T-helper 2 cell (primary cell): ENCODE measurements at places on chromosomes 7 and 10.

GRCh38 chr7:14805105-14805719 lies 97.3 kb downstream of the DGKB start:
- no peak for DNase-seq

GRCh38 chr7:43390576-43390975 lies 192.3 kb upstream of the STK17A start:
- DNase-seq = no peak

DNA sequence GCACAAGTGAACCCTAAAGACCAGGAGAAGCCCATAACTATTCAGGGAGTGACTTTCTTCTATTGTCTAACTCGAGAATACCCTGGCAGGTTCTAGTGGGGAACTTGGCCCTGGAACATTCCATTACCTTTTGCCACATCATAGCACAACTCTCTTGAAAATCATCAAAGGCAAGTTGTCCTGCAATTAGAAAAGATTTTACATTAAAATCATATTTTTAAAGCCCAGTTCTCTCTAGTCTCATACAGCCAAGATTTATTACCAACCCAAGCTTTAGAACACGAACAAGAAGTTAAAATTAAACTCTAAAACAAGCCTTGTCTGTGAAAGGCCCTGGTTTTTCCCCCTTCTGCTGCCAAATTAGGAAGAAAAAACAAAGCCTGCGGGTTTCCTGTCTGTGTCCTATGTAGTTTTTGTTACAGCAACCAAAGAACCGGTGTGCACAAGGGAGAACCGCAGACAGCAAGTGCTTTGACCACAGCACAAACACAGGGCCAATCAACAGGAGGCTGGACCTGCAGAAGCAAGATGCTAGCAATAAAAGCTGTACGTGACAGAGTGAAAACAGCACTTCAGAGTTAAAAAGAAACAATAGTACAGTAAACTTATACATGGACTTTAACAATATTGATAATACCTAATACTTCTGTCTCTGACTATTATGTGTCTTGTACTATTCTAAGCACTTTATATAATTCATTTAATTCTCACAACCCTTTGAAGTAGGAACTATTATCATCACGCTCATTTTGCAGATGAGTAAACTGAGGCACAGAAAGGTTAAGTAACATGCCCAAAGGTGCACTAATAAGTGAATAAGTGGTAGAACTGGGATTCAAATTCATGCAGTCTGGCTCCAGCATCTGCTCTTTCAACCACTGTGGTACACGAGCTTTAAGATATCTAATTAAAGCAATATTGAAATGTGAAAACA lies 65.8 kb downstream of the STK17A start:
- DNase-seq = peak; percentile 96

- DNase-seq = no peak
These were observed 33.6 kb upstream of the DRGX start for GRCh38 chr10:49429458-49429857.

- no peak for DNase-seq
These were observed at the start of gene HOXA10 for GRCh38 chr7:27173956-27174873. Gene HOXA10 (minus strand): TSS chr7:27174320. CDS start chr7:27174306, 14 bp downstream.

DNA sequence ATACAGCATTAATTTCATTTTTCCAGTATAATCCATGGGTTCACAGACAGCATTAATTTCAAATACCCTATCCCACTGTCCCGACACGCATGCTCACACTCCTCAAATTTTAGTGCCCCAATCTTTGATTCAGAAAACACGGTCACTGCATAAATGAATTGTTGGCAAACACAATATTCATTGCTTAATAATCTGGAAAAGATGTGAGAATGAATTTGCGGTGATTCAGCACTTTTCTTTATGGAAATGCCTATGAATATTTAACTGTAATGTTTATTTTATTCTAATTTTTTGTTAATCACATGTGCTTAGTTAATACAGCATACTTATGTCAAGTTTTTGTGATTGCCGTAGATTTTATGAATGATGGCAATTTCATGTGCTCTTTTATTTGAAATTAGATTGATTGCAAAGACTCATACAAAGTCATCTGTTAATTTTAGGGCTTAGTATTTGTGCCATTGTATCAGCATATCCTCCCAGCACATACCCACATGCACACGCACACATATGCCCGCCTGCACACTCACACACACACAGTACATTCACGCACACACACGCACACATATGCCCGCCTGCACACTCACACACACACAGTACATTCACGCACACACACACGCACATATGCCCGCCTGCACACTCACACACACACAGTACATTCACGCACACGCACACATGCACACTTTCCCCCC lies 35.1 kb downstream of the MACROH2A2 start:
- DNase-seq = no peak

- DNase-seq = no peak
These were observed 10.0 kb downstream of the KLF6 start for GRCh38 chr10:3774814-3775695.

GRCh38 chr10:6301488-6302075 lies 98.8 kb downstream of the PFKFB3 start:
- no peak for DNase-seq

DNA sequence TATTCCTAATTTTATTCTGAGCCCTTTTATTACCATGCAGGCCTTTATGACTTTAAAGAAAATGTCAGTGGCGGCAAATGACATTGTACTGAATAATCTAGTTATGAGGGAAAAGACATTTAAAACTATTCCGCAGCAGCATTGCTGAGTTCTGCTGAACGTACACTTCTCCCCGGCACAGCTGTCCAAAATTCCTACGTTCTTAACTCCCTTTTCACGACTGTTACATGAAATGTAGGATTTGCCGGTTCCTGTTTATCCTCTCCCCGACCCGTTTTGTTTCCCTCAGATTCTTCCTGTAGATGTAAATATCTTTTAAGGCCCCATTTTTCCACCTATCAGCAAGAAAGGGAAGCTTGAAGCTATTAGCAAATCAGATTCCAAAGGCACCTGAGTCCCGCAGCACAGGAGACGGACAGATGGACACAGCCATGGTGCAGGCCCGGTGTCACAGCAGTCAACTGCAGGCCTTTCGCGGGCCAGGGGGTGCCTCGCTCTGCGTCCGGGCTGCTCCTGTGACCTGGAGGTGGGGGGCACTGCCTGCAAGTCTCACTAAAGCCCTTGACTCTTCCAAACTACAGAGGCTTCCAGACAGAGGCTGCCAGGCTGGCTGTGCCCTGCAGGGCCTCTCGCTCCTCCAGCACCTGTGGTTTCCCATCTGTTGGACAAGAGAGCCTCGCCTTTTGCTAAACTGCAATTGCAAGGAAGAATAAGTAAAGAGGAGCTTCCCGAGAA lies 485.0 kb upstream of the MGMT start:
- no peak for DNase-seq

- peak; percentile 64 for DNase-seq
These were observed 32.5 kb upstream of the ERCC6 start for GRCh38 chr10:49571388-49571787.

DNA sequence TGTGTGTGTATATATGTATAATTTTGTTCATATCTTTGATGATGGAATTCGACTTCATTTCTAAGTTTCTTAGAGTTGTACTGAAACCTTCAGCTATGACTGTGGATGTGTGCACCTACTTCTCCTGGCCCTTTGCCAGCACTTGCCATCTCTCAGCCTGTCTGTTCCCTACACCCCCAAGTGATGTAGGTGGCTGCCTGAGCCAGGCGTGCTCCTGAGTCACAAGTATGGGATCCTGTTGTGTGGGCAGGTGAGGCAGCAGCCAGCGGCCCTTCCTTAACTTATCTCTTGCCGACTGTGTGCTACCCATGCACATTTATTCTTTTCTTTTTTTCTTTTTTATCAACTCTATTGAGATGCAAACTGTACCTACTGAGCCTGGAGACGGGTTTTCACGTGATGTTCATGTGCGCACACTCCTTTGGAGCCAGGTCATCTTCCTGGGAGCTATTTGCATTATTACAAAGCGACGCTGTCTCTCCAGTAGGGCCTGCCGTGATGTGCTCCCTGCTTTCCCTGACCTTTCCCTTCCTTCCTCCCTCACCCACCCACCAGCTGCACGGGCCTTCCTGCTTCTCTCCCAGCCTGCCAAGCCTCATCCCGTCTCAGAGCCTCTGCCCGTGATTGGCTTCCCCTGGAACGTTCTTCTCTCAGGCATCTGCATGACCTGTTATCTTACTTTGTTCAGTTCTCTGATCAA lies 31.3 kb upstream of the GALNT11 start:
- DNase-seq = no peak

DNA sequence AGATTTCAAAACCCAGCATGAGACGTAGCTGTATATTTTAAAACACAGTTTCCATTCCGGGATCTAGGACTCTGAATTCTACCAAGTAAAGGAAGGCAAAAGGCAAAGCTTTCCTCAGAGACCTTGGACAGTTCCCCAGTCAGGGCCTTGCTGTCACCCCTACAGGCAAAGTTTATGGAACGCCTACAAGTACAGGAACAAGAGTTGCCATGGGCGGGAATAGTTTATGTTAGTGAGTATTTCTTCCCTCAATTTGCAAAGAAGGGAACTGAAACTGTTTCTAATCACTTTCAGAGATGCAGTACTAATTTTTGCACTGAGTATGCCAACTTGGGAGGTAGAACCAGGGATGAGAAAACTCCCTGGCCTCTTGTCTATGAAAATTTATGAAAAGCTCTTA lies 68.2 kb upstream of the LRGUK start:
- no peak for DNase-seq

- no peak for DNase-seq
These were observed 108.8 kb downstream of the EGFR start for GRCh38 chr7:55127622-55128081.

DNA sequence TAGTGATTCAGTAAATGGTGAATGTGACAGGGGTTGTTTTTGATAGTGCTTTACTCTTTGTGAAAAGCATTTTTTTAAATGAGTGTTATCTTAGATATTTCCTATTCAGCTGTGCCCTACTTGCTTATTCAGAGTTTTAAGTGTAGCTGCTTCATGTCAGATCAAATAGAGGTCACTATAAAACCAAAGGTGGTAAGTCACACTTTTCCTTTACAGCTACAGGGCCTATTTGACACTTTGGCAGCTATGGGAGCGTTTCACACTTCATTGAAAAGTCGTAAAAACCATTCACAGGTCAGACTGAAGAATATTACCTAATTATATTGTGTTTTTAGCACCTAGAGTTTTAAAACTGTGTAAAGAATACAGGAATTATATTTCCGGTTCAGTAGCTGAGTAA lies 67.3 kb downstream of the ANKIB1 start:
- no peak for DNase-seq

DNA sequence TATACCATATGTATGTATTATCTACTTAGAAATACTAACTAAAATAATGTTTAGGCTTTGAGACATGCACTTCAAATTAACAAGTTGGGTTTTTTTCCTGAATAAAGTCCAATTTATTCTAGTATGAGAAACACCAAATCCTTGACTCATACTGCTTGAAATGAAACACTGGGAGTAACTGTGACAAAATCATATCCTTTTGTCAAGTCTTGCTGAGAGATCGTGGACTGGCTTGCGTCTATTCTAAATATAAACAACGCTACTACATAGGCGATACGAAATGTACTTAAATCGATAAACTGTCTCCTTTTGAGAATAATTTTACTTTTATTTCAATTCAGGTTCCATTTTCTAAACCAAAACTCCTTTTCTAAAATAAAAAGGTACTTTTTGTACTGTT lies 16.3 kb downstream of the SMURF1 start:
- DNase-seq = no peak

DNA sequence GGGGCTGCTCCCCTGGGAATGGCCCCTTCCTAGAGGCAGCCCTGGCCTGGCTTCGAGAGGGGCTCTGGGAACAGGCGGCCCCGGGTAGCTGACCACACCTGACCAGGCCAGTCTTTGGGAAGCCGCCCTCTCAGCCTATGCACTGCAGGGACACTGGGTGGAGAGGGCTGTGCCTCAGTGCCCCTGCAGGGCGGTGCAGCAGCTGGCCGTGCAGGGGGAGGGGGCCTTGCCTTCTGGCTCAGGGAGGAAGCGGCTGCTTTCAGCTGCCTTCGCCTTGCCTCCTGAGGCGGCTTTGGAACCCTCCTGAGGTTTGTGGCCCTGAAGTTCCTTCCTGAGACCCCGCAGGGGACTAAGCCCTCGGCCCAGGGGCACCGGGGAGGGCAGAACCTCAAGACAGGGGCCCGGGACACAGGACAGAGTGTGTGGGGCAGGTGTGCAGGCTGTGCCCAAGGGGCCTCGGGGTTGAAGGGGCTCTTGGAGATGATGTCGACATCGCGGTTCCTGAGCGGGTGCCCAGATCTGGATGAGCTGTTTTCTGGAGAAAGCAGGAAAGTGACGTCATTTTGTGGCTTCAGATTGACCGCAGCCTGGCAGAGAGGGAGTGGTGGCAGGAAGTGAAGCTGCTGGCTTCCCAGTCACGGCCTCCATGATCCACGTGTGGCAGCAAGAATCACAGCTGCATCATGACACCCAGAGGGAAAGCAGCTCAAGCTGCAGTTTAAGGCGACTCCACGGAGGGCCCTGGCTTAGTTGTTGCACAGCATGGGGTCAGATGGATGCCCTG lies 17.7 kb downstream of the ADAM8 start:
- DNase-seq = peak; percentile 80

DNA sequence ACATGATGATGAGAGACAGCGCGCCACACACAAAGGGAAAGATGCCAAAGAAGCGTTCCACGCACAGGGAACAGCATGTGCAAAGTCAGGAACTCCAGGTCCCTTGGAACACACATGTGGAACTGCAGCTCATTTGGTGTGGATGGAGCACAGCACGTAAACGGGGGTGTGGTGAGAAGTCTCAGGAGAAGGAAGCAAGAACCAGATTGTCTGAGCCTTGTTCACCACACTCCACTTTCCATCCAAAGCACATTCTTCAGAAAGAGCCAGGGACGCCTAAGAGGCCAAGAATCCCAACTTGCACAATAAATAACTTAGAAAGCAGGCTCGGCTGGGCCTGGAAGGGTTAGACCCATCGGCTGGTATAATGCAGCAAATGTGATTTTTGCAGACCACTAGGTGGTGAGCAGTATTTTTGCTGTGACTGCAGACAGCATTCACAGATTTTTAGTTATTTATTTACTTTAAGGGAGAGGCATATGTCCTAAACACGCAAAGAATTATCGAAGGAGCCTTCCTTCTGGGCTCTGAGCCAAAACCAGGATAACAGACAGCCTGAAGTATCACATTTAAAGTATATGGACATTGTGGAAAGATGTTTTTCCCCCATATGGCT lies 27.9 kb upstream of the ASCC1 start:
- no peak for DNase-seq

DNA sequence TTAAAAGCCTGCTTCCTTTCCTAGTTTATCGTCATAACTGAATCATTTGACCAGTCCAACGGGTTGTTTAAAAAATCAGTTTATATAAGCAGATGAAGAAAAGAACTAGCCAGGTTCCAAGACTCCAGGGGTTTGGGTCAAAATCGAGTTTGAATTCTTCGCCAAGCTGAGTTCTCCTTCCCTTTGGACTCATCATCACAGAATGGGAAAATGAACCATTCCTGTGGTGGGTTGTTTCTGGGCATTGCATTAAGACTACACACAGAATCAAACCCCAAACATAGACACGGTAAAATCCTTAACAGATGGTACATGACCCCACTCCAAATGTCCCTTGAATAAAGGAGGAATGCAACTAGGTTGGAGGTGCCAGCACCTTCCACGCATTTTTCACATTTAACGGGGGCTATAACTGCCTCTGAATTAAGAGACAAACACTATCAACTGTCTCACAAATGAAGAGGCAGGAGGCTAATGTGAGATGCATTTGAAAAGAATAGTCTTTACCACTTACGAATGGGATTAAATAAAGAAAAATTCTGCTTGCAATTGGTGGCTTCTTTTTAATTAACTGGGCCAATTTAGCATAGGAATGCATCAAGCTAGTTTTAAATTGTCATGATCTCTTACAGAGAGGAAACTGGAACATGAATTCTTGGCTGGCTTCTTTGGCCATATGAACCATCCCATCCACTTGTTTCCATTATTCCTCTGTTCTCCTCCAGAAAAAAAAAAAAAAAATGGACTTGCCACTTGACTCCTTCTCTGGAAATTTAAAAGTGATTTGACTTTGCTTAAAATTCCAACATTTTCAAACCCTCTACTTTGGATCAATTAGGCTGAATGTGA lies 61.1 kb downstream of the CHST15 start:
- DNase-seq = no peak
